Stimulated activated CD4-positive, alpha-beta T cell treated with anti-CD3 and anti-CD28 coated beads, Interleukin-2, amount 100 ng/mL, for 24 hours (primary cell): ENCODE measurements at places on chromosomes 7 and 10.

DNA sequence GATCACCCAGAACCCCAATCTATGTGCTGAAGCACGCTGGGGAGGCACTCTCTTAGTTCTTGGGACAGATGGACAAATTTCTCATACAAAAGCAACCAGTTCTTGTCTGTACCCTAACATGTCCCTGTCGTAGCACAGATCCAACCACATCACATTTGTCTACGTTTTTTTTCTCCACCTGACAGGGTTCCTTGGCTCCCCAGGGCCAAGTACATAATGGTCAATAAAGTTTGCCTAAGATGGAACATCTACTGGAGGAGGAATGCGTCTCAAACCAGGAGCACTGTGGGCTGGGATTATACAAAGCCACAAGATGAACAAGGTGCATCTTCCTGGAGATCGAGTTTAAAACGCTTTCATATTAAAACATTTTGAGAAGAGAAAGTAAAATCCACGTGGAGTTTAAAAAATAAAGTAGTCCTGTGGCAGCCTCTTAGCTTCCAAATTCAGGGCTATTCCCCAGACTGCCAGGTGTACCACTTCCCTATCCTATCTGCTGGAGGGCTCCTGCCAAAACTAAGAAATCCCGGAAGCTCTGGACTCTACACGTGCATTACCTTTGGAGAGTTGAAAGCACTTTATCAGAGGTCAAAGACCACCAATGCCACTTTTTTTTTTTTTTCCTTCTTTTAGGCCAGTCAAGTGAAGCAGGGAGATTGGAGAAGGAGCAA, 1.4 kb downstream of the TMEM243 start:
- DNase-seq, result no peak

DNA sequence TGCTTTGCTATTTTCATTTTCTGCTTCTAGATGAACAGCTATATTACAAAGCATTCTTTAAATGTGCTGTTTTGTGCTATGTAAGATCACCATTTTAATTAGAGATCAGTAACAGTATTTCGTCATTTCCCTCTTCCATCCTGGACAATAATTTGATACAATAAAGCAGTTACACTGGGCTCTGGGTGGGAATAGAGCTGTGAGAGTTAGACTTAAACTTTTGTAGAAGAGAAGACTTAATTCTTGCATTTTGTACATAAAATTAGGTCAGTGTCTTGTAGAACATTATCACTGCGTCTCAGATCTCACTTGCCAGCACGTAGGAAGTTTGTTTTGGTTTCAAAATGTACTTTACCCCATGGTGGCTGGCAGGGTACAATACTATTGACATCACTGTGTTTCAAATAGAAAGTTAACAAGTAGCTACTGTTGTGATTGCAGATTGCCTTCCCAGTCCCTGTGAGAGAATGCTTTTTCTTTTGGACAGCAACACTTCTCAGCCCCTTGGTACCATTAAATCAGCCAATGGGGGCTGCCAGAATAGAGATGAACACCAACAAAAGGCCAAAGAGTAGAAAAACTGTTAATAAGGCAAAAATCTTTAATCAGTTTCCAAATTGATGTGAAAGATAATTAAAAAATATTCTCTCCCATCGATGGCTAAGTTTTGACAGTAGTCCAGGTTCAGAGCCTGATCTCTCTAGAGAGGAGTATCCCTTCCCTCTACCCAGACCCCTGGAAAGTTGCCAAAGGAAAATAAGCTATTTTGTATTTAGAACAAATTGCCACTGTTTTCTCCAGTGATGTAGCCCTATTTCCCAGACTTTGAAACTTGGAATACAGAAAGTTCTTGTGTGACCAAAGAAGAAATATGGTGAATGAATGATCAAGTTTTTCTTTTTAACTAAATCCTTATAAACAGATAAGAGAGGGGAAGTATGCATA, 35.1 kb downstream of the SMNDC1 start:
- no peak for DNase-seq

- no peak for DNase-seq
Measured at GRCh38 chr7:11667810-11668185, 164.2 kb downstream of the THSD7A start.

GRCh38 chr7:142351145-142351544, 93.3 kb upstream of the PRSS58 start:
- no peak for DNase-seq

DNA sequence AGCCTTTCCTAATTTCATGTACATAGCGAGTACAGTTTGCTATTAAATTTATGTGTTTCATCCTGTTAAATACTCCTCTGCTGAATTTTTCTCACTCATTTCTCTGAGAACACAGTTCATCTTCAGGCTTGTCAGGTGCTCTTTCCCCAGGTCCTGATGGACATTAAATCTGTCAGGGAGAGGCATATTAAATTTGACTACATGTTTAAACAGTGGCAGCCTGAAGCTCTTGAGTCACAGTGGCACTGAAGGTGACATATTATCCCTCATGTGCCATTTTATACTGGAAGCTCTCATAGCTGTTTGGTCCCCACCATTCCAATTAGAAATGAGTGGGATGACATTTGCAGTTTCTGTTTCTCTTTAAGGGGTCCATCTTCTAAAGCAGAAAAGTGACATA, 1089.6 kb upstream of the SORCS1 start:
- no peak for DNase-seq

DNA sequence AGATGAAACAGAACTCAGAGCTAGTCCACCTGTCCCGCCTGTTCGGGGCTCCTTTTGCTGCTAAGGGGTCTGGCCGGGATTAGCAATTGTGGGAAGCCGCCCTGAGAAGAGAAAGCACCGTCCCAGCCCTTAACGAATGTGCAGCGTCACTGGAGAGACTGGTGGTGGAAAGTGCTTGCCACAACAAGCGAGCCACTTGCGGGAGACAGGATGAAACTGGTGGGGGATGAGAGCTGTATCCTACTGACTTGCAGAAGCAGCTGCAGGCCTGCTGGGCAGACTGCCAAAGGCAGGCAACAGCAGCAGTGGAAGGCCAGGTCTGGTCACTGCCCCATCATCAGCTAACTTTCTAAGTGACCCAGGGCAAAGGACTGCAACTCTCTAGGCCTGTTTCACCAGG, 95.4 kb downstream of the FAM53B start:
- DNase-seq, result peak; percentile 54

DNA sequence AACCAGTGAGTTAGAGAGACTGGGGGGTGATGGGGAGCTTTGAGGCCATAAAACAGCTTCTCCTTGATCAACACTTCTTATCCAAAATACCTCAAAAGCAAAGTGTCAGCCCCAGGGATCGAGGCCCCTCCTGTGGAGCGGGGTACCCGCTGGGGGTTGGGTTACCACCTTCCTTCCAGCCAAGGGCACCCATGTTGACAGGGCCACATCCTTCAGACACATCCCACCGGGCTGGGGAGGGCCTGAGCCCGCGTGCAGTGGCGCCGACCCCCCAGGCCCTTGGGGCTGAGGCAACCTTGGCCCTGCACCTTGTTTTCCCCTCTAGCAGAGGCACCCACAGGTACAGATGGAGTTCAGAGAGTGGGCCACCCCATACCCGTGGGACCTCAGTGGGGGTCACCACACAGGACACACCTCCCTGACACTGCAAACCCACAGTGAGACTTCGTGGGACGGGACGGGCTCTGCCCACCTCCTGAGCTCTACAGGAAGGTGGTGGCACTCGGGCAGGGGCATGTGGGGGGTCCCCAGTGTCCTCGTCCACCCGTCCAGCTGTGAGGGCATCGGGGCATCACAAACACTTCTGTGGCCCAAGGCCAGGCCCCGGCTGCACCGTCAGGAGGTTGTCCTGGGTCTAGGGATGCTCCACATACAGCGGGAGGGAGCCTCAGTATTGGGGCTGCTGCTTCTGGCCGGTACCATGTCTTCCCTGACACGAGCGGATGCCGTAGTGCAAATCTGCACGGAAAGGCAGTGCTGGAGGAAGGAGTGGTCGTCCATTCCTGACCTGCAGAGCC, 10.7 kb downstream of the DPYSL4 start:
- DNase-seq, result no peak

GRCh38 chr7:55423277-55423711, 58.2 kb downstream of the LANCL2 start:
- DNase-seq, result no peak

- DNase-seq, result no peak
Measured at GRCh38 chr7:47080816-47081215, 501.1 kb downstream of the TNS3 start.

DNA sequence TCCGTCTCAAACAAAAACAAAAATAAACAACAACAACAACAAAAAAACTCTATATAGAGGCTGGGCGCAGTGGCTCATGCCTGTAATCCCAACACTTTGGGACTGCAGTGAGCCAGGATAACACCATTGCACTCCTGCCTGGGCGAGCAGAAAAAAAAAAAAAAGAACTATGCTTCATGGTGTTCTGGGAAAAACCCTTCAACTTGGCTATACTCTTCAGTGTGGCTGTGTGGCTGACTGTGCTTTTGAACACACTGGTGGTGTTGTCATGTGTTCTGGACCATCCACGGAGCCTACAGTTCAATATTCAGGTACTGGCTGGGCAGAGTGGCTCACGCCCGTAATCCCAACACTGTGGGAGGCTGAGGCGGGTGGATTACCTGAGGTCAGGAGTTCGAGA, 26.5 kb downstream of the SNX8 start:
- no peak for DNase-seq

GRCh38 chr10:3655528-3655927, 129.5 kb downstream of the KLF6 start:
- DNase-seq, result no peak

- no peak for DNase-seq
Measured at GRCh38 chr7:142957723-142958122, 4.4 kb downstream of the KEL start.

DNA sequence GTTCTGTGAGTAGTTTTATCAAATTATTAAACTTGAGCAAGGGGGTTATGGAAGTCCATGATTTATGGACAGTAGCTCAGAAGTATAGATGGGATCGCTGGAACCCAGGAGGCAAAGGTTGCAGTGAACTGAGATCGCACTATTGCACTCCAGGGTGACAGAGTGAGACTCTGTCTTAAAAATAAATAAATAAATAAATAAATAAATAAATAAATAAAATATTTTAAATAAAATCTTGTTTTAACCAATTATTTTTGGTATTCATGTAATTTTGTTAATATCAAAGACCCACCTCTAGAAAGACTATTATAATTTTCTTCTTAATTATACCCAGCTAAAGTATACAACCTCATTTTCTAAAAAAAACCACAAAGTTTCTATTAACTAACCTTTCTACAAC, 134.3 kb downstream of the ZNF37A start:
- no peak for DNase-seq
